Renal cortex interstitium (tissue), 15 donors: ENCODE measurements at places on chromosomes 7 and 10. TPM values are rescaled to one million over a fixed set of nuclear protein-coding genes. Genes with fewer than 3 reads are reported as not detected.

The LIPF gene
- 0.22 TPM for polyA plus RNA-seq

The CFTR gene
- polyA plus RNA-seq, result 5.6 TPM

The HOXA3 gene
- 42.4 TPM for polyA plus RNA-seq

GRCh38 chr7:63113713-63114285 lies 884.9 kb upstream of the ZNF722 start:
- DNase-seq, result no peak

- DNase-seq, result no peak
These were observed 19.6 kb downstream of the CAMK2B start for GRCh38 chr7:44305564-44306507.

DNA sequence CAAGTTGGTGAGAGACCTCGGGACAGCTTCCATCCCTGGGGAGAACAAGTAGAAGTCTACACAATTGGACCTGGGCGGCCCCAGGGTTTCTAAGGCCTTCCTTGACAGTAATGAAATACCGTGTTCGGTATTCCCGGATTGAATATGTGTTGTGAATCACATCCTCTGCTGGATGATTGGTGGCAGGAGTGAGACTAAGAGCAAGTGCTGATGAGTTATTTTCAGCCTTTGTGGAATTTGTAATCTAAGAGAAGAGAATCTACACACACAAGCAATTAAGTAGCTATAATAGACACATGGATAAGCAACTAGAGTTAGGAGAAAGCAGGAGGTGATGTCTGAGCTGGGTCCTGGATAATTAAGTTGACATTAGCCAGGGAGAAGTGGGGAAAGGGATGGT lies 64.8 kb upstream of the VWC2 start:
- DNase-seq, result no peak

DNA sequence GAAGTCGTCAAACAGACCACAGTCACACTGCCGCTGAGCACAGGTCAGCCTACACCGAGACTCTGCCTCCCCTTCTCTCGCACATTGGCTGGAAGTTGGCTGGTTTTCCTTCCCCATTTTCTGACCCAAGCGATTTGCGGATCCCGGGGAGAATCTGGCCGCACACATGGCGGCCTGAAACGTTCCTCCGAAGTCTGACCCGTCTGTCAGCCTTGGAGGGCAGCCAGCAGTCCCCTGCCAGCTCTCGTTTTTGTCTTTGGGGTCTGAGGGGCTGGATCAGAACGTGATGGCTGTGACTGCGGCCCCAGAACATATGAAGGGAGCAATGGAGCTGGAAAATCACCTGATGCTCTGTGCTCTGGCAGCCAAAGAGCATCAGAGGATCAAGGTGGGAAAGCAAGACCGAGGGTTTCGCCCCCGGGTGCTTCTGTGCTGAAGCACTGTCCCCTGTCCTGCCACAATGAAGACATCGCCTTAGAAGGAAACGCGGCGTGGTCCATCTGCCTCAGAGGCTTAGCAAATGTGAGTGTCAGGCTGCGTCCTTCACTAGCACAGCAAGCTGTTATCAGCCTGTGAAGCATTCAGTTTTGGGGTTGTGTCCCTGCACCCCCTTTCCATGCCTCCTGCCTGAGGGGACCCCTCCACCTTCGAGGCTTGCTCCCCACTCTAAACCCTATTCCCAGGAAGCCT lies 119.3 kb upstream of the SHH start:
- DNase-seq, result no peak

GRCh38 chr7:13989126-13989948 lies at the start of gene ETV1:
ETV1 (minus strand) TSS chr7:13989666; CDS start chr7:13989052, 614 bp downstream.
- DNase-seq, result peak; percentile 70
